ENCODE measurements at places on chromosomes 11 and 22. TPM values are rescaled to one million over a fixed set of nuclear protein-coding genes. Genes with fewer than 3 reads are reported as not detected.

Gene RPL3
- total RNA-seq: 2,840 TPM

Gene MRPL49
- 69.2 TPM for total RNA-seq

Gene OR51E1
- 1.0 TPM for total RNA-seq

Gene SGSM1
- 3.7 TPM for total RNA-seq

Gene TEF
- total RNA-seq: 8.5 TPM

Gene PHLDB1
- total RNA-seq: 131 TPM

Gene CBLIF
- not detected for total RNA-seq

Gene COMT
- total RNA-seq: 98.4 TPM

Gene ZNF280B
- not detected for total RNA-seq

GRCh38 chr11:47003180-47003877, 66.8 kb downstream of the CSTPP1 start:
- H3K27ac ChIP-seq: peak overlapping the region; percentile 62
- no peak for DNase-seq
- peaks cover 5% of the 10 kb centered on the region for H3K4me1 ChIP-seq
- H3K27me3 ChIP-seq: no peaks in the 10 kb centered on the region
- H3K4me3 ChIP-seq: no peak overlapping the region

DNA sequence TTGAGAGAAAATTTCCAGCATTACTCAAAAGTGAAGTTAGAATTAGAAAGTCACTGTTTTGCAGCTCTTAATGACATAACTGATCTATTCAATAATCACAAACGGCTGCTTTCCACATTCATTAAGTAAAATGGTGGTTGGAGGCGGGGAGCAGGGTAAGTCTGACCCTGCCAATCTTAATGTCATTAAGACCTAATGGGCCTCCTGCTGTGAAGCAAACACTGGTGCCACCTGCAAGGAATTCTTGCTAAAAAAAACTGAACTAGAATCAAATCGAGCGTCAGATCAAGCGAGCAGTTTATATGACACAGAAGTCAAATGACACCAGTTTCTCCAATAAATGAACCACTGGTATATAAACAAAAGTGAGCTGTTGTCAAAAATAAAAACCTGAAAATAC, 351.5 kb downstream of the BRD1 start:
- H3K4me1 ChIP-seq: no peaks in the 10 kb centered on the region
- no peaks in the 10 kb centered on the region for H3K36me3 ChIP-seq
- DNase-seq: no peak
- no peak overlapping the region for H3K4me3 ChIP-seq
- no peak overlapping the region for H3K27ac ChIP-seq
- H3K27me3 ChIP-seq: no peaks in the 10 kb centered on the region

DNA sequence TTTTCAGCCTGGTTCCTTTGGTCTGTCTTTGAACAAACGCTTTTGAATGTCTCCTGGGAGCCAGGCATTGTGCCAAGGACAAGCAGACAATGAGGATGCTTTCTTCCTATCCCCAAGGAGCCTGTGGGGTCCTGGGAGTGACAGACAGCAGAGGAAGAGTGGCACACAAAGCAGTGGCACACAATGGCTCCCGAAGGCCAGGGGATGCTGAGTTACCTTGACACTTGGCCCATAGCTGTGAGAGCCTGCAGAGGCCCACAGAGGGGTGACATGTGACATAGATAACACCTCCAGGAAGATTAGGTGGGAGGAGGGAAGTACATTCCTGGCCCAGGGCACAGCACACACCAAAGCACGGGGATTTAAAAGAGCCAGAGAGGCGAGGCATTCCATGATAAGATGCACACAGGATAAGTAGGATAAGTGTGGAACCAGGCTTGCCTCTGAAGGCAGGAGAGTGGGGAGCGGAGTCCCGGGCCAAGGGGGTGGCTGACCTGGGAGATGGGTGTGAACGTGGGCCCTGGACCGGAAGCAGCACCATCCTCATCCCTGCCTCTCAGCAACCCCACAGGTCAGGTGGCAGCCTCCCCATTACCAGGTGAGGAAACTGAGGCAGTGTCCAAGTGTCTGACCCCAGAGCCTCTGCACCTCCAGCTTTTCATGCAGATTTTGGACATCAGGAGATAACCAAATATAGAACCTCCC, 6.3 kb downstream of the UPB1 start:
- H3K36me3 ChIP-seq: no peaks in the 10 kb centered on the region
- DNase-seq: no peak
- H3K4me1 ChIP-seq: no peaks in the 10 kb centered on the region
- no peak overlapping the region for H3K27ac ChIP-seq

DNA sequence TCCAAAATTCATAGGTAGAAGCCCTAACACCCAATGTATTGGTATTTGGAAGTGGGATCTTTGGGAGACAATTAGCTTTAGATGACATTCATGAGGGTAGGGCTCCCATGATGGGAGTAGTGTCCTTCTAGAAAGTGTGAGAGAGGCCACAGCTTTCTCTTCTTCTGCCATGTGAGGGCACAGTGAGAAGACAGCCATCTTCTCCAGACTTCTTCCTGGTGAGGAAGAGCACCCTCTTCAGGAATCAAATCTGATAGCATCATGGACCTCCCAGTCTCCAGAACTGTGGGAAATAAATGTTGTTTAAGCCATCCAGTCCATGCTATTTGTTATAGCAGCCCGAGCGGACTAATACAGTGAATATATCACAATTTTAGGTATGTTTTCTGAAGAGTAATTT, 96.9 kb downstream of the CNTN5 start:
- H3K4me3 ChIP-seq: no peak overlapping the region
- H3K36me3 ChIP-seq: no peaks in the 10 kb centered on the region
- no peaks in the 10 kb centered on the region for H3K4me1 ChIP-seq
- H3K27ac ChIP-seq: no peak overlapping the region
- no peaks in the 10 kb centered on the region for H3K27me3 ChIP-seq
- no peak for DNase-seq

DNA sequence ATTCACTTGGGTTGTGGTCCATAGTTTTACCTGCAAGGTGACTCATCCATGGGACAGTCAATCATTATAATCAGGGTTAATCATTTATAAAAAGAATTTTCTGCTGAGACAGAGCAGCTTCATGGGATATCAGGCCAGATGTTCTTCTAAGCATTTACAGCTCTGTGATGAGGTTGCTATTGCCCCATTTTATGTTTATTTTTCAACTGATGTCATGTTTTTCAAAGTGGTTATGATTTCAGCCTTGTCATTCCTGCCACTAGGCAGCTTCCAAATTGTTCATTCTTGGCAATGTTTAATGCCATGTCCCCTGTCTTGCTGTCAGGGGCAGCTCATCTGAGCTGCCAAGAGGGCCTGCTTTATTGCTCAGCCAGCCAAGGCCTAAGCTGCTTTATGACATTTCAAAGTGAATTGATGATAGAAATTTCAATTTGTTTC, 35.9 kb upstream of the ZBED5 start:
- H3K36me3 ChIP-seq: no peaks in the 10 kb centered on the region
- H3K4me1 ChIP-seq: no peaks in the 10 kb centered on the region
- no peak overlapping the region for H3K27ac ChIP-seq
- no peaks in the 10 kb centered on the region for H3K27me3 ChIP-seq
- no peak overlapping the region for H3K4me3 ChIP-seq
- DNase-seq: no peak

GRCh38 chr22:48091656-48092223, 1329.3 kb downstream of the TBC1D22A start:
- peak overlapping the region; percentile 81 for H3K27ac ChIP-seq
- no peaks in the 10 kb centered on the region for H3K4me1 ChIP-seq
- H3K36me3 ChIP-seq: no peaks in the 10 kb centered on the region
- no peak overlapping the region for H3K4me3 ChIP-seq
- H3K27me3 ChIP-seq: no peaks in the 10 kb centered on the region
- no peak for DNase-seq

DNA sequence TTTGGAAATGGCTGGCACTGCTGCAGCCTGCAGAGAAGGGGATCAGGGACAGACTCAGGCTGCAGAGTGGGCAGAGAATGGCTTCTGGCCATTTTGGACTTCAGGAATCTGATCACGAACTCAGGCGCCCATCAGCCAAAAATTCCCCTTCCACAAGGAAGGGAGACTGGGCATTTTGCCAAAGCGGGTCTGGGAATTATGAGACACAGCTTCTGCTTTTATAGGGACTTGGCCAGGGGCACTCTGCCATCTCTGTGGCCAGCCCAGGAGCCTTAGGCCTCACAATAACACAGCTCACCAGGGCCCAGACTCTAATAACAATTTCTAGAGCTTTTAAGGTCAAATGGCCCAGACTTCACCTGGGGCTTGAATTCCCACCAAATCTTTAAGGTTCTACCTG, 74.7 kb downstream of the CHST1 start:
- no peaks in the 10 kb centered on the region for H3K27me3 ChIP-seq
- H3K4me3 ChIP-seq: no peak overlapping the region
- H3K27ac ChIP-seq: no peak overlapping the region
- H3K4me1 ChIP-seq: no peaks in the 10 kb centered on the region
- no peaks in the 10 kb centered on the region for H3K36me3 ChIP-seq
- DNase-seq: no peak

DNA sequence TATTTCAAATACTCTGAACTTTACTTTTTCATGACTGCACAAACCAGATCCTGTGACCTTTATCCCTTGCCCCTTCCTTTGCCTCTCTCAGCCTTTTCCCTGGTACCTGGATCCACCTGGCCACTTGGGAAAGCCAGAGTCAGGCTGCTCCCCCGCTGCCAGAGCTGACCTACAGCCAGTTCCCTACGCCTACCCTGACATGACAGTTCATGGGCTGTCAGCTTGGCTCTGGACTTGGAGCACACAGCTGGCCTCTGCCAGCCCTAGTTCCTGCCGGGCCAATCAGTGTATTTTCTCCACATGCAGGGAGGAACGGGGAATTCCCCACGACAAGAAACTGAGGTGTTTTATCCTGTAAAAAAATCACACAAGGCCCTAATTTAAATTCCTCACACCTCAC, 382.6 kb downstream of the INSC start:
- H3K36me3 ChIP-seq: no peaks in the 10 kb centered on the region
- DNase-seq: no peak
- no peak overlapping the region for H3K4me3 ChIP-seq
- H3K4me1 ChIP-seq: no peaks in the 10 kb centered on the region

DNA sequence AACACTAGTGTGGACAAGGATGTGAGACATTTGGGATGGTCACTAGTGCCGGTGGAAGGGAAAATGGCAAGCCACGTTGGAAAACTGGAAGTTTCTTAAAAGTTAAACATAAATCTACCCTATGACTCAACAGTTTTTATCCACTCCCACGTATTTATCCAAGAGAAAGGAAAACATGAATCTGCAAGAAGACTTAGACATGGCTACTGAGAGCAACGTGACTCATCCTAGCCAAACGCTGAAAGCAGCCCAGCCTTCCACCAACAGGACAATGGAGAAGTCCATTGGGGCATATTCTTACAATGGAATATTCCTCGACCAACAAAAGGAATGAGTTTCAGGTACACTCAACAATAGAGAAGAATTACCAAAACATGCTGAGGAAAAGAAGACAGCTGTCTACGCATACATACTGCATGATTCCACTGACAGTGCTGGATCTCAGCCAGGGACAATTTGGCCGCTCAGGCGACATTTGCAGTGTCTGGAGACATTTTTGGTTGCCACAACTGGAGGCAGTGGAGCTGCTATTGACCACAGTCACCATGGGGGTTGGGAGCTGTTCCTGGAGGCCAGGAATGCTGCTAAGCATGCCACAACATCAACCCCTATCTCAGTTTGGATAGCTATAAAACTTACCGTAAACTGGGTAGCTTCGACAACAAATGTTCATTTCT, 21.2 kb downstream of the SYT13 start:
- no peaks in the 10 kb centered on the region for H3K4me1 ChIP-seq
- no peak overlapping the region for H3K4me3 ChIP-seq
- no peaks in the 10 kb centered on the region for H3K27me3 ChIP-seq
- no peak overlapping the region for H3K27ac ChIP-seq
- H3K36me3 ChIP-seq: no peaks in the 10 kb centered on the region
- DNase-seq: no peak

DNA sequence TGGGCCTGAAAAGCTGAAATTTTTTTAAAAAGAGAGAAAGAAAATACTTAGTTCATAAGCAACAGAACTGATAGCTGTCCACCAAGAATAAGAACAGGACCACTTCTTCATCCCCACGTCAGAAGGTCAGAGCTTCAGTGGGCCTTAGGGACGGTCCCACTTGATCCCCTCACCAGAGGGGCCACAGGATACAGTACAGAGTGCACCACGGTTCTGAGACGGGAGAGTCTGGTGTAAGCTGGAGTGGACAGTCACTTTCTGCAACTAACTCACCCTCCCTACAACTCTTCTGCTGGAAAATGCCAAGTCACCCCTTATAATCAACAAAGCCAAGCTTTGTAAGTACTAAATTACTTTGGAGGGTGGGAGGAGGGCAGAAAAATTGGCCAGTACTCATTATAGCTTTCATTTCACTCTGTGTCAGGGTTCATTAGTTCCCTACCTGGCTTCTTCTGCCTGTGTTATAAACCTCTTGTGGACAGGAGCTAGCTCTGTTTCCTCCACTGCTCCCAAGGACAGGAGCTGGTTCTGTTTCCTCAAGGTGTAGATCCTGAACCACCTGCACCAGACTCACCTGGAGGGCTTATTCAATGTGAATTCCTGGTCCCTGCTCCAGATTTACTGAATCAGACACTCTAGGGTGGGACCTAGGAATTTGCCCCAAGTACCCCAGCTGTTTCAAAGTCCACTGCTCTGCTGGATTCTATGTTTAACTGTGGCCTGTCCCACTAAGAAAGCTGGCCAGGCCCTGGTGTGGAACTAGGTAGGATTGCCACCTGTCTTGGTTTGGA, 39.6 kb downstream of the SCGB1A1 start:
- H3K4me1 ChIP-seq: no peaks in the 10 kb centered on the region
- H3K27ac ChIP-seq: peak overlapping the region; percentile 40
- no peak for DNase-seq
- no peaks in the 10 kb centered on the region for H3K27me3 ChIP-seq
- H3K36me3 ChIP-seq: no peaks in the 10 kb centered on the region

- H3K36me3 ChIP-seq: no peaks in the 10 kb centered on the region
- peaks cover 9% of the 10 kb centered on the region for H3K4me1 ChIP-seq
- H3K27me3 ChIP-seq: no peaks in the 10 kb centered on the region
- peak overlapping the region; percentile 25 for H3K4me3 ChIP-seq
- peak overlapping the region; percentile 80 for H3K27ac ChIP-seq
These were observed 66.4 kb downstream of the GAB2 start for GRCh38 chr11:78351193-78351592.

DNA sequence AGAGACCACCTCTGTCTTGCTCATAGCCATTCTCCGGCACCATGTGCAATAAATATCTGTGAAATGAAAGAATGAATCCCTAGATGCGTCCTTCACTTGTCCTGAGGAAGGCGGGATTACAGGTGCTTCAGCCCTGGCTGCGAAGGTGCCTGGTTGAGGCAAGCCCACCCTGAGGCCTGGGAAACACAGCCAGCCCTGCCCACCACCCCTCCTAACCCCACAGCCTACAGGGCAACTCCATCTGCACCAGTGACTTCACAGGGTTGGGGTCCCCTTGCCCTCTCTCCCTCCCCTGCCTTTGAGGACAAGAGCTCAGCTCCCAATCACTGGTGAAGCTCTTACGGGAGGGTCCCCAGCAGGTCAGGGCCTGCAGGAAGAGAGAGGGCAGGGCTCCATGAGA, 17.5 kb upstream of the SCGB1A1 start:
- peak overlapping the region; percentile 81 for H3K27ac ChIP-seq
- H3K4me3 ChIP-seq: no peak overlapping the region
- H3K4me1 ChIP-seq: peaks cover 51% of the 10 kb centered on the region
- no peaks in the 10 kb centered on the region for H3K27me3 ChIP-seq
- DNase-seq: no peak

Data from uterus (tissue), 4 donors.